ENCODE measurements at places on chromosomes 5 and 9.

- DNase-seq = no peak
Observed at GRCh38 chr9:135910757-135911156, 3.4 kb upstream of the CAMSAP1 start.

DNA sequence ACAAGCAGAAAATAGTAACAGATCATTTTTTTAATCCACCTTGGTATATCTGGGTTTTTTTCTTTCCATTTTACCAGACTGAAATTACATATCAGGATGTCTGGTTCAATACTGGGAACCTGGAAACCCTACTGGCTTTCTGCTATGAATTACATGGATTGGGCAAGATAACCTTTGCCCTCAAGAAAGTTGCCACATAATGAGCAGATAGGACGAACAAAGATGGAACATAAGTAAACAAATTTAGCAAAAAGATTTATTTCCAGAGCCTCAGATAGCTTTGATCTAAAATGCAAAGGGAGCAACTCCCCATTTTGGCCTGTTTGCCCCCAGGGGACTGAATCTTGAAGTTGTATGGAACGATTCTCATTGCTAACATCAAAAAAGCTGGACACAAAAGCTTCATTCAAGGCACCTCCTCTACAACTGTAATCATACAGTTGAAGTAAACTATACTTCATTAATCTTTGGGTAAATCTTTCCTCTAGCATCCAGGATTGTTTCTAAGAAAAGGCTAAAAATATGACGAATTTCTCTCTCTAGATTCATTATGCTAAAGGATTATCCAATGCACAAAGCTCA lies 131.6 kb upstream of the PTGER4 start:
- DNase-seq = no peak

DNA sequence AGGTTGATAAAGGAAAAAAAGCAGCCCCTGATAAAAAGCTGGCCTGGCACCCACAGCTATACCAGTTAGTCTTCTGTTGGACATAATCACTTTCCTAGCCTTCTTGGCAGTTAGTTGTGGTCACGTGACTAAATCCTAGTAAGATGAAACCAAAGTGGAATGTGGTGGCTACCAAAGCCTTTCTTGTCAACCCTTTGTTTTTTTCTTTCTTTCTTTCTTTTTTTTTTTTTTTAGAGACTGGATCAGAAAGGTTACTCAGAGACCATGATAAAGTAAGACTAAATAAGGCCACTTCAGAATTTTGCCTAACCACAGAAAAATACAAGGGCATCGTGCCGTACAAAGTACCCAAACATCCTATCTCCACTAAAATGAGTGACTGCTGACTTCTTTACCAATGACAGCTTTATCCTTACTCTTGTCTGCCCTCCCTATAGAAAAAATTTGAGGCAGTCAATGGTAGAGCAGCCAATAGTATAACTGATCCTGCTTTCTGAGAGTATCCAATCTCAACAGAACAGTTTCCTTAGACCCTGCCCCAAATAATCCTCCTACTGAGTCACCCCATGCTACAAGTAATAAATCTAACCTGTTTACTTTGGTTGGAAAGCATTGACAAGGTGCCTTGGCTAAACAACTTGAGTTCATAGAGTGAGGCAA lies 14.2 kb upstream of the KIF27 start:
- no peak for DNase-seq

GRCh38 chr5:132949136-132949535 lies 14.3 kb downstream of the AFF4 start:
- no peak for DNase-seq

DNA sequence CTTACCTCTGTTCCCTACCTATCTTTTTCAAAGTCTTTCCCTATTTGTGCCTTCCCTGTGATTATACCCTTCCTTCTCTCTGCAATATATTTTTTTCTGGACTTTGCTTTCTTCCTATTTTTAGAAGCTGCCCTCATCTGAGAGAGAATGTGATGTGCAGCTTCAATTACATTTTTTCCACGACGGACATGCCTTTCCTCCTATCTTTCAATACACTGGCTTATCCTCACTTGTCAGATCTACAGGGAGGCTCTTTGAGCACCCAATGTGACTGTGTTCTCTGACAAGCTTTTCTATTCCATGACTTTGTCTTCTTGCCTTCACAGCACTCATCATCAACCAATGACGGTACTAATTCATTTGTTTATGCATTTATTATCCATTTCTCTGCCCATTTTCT lies 227.9 kb upstream of the CLINT1 start:
- no peak for DNase-seq

DNA sequence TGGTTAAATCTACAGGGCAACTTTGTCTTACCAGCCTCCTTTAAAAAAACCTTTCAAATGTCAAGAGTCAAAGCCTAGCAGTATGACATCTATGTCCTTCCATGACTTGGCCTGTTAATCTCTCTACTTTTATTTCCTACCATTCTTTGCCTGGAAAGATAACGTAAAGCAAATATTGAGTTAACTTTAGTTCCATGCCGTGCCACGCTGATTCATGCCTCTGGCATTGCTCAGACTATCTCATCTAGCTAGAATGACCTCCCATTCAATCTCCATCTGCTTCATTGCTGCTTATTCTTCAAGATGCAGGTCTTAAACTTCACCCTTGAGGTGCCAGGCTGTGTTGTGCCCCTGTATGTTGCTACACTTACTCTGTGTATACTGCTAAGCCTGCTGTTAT lies 729.8 kb downstream of the EFNA5 start:
- no peak for DNase-seq

DNA sequence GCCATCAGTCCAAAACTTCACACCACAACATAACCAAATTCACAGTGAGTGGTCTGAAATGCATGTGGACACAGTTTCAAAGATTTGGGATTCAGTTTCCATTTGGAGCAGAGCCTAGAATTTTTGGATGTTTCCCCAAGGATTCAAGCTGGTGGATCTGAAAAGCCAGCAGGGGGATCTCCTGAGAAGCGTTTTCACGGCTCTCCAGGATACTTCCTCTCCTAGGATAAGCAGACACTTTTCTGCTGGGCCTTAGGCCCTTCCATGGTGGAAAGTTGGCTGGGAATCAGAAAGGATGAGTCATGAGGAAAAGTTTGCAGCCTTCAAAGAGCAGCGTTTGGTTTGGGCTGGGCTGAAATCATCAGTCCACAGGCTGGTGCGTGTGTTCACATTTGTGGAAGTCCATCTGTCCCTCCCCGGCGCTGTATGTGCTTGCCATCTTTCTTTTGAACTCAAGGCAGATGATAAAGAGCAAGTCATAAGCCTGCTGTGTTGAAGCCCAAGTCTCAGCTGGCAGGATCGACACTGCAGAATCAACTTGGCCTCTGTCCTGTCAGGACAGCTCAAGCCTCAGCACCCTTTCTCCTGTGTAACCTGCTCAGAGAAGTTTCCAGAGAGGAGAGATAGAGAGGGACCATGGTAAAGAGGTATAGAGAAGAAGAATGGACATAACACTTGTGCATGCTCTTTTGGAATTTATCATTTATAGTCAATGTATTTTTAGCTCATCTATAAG lies 152.6 kb upstream of the MSX2 start:
- DNase-seq = no peak

- no peak for DNase-seq
Observed at GRCh38 chr5:115486728-115487127, 57.8 kb downstream of the FEM1C start.
